ENCODE measurements at places on chromosomes 6 and 20.

- no peak for DNase-seq
These were observed 95.8 kb downstream of the ZDHHC14 start for GRCh38 chr6:157476797-157477196.

- DNase-seq, result no peak
These were observed 33.9 kb upstream of the TNFRSF21 start for GRCh38 chr6:47343600-47343999.

GRCh38 chr6:46217671-46218131, 46.9 kb upstream of the ENPP5 start:
- DNase-seq, result no peak

GRCh38 chr6:154433477-154434241, 76.8 kb downstream of the CNKSR3 start:
- DNase-seq, result no peak

- no peak for DNase-seq
These were observed 72.7 kb downstream of the METTL24 start for GRCh38 chr6:110285306-110286060.

DNA sequence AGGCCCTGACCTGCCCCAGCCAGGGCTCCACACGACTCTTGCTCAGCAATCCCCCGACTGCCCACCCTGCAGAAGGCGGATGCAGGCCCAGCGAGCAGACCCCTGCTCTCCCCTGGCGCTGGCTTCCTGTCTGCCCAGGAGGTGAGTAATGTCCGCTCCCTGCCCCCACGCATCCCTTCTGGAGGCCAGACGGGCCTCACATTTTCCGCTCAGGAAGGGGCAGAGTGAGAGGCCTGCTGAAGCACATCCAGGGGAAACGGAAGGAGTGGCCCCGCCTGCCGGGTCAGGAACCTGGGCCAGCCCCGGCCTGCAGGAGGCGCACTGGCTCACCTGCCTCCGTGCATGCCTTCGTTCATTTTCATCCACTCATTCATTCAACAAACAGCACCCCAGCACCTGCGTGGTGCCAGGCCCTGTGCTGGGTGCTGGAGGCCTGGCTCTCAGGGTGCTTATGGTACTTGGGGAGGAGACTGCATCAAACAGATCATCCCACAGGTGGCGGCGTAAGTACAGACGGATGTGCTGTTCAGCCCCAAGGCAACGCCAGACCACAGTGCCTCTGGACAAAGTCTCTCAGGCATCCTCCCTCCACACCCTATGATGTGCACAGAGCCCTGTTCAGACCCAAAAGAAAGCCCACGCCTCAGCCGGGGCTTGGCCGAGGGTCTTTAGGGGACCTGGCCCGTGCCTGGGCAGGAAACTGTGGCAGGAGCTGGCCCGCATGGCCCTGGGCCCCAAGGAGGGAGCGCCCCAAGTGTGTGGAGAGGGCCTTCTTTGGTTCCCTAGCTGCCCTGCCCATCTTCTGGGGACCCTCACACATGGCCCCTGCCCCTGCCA, 112.1 kb downstream of the ASXL1 start:
- DNase-seq, result no peak

DNA sequence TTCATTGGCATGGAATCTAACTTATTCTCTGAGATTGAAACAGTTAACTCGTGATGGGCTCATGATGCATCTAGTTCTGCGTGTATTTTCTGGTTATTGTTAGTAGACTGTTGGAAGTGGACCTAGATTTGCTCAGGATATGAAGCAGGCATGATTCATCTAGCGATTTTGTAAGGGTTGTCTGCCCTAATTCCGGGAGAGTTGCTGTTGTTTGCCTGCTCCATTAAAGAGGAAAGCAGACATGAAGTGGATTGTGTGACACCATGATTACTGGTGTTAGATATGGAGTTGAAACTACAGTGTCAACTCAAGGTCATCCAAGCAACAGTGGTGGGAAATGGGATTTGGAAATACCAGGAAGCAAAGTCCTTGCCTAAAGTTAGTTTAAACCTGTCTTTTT, 41.0 kb downstream of the SOX4 start:
- DNase-seq, result no peak

All from SIG-M5 (cell line).